ENCODE measurements at places on chromosomes 1 and 21.

DNA sequence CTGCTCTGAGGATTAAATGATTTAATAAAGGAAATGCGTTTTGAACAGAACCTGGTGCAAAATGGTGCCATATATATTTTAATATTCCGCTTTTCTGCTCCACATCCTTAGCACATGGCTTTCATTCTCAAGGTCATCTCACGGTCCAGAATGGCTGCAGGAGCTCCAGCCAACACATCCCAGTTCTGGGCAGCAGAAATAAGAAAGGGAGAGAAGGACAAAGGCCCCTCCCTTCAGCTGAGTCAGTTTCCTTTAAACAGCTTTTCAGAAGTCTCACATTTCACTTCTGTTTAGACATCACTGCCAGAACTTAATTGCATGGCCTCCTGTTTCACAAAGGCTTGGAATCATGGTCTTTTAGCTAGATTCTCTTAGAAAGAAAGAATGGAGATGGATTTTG is 75.2 kb upstream of the LRRN2 start:
- DNase-seq: no peak

DNA sequence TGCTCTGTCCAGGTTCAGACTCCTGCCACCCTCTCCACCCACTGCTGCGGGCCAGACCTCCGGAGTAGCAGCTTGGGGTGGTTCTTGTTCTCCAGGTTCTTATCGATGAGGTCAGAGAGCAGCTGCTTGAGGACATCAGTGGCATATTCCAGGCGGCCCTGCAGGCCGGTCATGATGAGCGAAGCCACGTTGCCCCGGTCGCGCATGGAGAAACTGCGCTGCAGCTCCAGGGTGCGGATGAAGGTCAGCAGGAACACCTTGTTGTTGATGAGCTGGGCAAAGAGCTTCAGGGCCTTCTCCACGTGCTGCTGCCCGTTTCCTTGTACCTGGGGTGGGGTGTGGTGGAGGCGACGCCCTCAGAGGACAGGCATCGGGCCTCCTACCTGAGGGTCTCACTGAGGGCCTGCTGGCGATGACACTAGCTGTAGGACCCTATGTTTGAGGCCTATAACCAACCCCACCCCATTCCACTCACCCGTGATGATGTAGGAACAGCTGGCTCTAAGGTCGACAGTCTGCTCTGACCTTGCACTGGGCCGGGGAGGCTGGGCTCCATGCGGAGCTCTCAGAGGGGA is 131.2 kb upstream of the CD34 start:
- DNase-seq: no peak

GRCh38 chr1:205988585-205988995 is 14.6 kb downstream of the RAB7B start:
- no peak for DNase-seq

GRCh38 chr1:94887603-94888171 is 39.2 kb downstream of the CNN3 start:
- DNase-seq: no peak

GRCh38 chr1:216670118-216670883 is 52.9 kb downstream of the ESRRG start:
- no peak for DNase-seq

DNA sequence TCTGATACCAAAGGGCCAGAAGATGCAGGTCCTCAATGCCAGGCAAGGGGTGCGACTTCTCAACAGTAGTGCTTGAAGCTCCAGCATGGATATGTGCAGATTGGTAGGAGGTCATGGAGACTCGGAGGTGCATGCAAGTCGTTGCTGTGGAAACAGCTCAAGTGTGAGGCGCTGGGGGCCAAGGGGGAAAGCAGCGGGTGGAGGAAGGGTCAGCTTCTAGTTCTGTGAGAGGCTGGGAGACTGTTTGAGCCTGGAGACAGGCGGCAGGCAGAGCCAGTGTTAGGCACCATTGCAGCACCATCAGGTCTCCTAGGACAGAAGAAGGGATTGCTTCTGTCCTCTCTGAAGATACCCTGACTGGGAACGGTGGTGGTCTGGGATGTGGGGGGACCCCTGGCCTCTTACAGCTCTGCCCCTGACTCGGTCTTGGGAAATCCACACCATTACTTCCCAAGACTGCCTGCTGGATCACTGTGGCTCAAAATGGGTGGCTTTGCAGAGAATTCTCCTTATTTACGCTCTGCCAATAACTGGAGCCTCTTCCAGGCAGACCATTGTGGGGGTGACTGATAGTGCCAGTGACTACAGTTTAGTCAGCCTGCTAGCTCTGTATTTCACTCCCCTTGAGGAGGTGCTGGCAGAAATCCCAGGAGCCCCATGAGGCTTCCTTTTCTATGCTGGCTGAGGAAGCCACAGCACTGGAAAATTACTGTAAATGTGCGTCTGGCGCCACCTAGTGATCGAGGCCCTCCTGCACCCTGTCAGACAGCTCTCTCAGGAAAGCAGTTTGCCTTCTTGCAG is 46.3 kb upstream of the VANGL1 start:
- DNase-seq: peak; percentile 9

- DNase-seq: peak; percentile 68
Observed at GRCh38 chr1:35369922-35370671, 101.6 kb downstream of the ZMYM4 start.

- DNase-seq: no peak
Observed at GRCh38 chr21:17602874-17603273, 9.8 kb downstream of the BTG3 start.

- DNase-seq: no peak
Observed at GRCh38 chr1:19455353-19455752, 30.0 kb downstream of the CAPZB start.

DNA sequence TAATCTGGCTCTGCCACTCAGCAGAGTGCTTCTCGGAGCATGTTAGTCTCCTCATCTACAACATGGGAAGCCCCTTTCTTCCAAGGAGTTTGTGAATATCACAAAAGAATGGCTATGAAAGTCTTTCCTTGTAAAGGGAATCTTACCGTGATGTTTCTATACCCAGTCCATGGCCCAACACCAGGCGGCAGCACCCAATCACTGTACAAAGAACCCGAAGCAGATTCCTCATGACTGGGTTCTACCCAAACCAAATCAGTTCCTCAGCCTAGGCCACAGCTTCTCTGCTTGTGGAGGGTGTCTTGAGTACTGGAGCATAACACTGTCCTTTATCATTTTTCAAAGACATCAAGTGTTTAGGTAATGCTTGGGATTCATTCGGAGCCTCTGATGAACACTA is 16.6 kb upstream of the SLFNL1 start:
- DNase-seq: no peak

DNA sequence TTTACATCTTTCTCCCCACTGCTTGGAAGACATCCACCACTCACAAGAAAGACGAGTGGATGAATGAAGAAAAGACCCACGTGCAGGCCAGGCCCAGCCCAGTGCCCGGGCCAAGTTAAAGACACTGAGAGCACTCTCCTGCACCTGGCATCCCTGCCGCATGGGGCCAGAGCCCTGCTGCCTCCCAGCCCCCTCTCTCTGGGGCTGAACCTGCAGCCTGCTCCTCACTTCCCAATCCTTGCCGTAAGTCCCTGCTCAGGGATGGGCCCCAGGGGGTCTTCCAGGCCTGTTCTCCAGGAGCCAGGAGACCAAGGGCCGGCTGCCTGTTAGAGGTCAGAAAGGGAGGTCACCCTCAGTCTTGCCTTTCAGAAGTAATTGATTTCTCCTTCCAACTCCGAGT is 168.5 kb upstream of the ZC3H12A start:
- DNase-seq: no peak

DNA sequence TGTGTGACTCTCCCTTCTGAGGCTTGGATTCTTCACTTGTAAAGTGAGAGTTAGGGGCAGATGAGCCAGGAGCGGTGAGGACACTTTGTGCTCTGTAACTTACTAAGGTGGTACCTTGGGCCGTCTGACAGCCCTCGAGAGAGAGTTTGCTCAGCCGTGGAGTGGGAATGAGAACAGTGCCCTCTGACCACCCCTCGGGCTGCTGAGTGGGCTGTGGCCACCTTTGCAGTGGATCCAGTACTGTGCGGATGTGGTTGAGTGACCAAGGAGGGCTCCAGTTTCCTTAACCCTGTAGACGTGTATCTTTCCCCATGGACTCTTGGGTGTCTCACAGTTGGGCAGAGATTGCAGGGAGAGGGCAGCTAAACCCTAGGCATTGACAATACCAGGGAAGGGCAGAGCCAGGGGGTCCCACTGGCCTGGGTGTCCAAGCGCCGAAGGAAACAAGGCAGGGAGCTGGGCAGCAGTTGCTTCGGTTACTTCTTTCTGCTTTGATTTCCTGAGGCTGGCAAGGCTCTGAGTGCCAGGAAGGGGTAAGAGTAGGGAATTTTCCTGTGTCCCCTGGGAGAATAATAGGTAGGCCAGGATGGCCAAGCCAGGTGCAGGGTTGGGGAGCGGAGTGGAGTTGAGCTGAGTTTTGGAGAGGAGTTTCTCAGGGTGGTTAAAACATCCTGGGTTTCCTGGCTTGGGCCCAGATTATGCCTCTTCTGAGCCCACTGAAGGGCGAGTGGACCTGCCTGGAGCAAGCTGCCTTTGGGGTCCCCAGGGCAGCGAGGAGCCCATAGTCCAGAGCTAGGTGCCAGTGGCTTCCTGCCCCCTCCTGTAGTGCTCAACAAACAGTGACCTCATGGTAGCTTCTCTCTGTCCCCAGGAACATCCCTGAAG is 27.6 kb downstream of the HMGCS2 start:
- DNase-seq: no peak

DNA sequence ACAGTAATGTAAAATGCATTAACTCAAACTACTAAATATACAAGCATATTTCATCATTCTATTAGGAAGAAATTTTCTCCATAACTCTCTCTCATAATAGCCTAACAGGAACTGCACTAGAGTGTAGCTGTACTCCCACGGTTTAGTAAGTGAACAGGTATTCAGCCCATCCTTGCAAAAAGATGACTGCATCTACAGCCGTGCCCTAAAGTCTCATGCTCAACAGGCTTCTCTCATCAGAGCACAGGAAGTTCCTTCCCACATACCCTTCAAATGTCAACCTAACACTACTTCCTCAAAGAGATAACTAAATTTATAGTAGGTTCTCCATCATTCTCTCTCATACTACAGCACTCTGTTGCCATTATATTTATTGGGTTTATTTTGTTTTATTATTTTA is 251.6 kb downstream of the AKT3 start:
- DNase-seq: no peak

- DNase-seq: no peak
Observed at GRCh38 chr1:240586006-240586405, 25.9 kb downstream of the GREM2 start.

- DNase-seq: no peak
Observed at GRCh38 chr1:55048453-55049270, 9.3 kb downstream of the PCSK9 start.

DNA sequence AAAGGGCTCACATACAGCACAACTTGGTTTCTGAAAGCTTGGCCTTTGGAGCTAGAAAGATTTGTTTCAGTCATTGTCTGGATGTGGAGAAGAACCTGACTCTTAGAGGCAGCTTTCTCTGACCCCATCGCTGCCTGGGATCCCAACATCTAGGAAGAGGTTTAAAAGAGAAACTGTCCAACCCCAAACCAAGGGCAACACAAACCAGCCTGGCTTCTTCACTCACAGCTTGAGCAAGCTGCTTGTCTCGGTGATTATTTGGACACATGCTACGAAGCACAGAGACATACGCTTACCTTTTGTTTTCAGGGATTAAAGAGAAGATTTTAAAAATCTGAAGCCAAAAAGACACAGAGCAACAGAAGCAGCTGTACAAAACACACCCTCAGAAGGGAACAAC is 109.8 kb downstream of the ETS2 start:
- DNase-seq: no peak

GRCh38 chr1:201750120-201750519 is 78.8 kb upstream of the IPO9 start:
- DNase-seq: no peak

GRCh38 chr1:154999571-155000410 is 2.8 kb upstream of the ZBTB7B start:
- peak; percentile 33 for DNase-seq

- DNase-seq: no peak
Observed at GRCh38 chr1:228838717-228839500, 103.6 kb downstream of the RHOU start.

DNA sequence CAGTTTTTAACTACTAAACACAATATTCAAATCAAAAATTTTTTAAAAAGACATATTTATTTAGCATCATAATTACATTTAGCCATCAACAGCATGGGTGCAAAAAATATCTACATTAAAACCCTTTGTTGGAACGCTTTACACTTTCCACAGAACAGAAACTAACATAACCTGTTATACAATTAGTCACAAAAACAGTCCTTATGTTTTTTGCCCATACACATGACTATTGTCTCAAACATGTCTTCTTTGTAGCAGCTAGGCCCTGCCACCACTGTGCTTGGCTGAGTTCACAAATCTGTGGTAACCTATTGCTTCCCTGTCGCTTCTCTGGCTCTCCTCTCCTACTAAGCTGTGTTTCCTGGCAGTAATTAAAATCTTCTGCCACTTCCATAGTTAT is 1350.0 kb upstream of the ADGRL2 start:
- no peak for DNase-seq

DNA sequence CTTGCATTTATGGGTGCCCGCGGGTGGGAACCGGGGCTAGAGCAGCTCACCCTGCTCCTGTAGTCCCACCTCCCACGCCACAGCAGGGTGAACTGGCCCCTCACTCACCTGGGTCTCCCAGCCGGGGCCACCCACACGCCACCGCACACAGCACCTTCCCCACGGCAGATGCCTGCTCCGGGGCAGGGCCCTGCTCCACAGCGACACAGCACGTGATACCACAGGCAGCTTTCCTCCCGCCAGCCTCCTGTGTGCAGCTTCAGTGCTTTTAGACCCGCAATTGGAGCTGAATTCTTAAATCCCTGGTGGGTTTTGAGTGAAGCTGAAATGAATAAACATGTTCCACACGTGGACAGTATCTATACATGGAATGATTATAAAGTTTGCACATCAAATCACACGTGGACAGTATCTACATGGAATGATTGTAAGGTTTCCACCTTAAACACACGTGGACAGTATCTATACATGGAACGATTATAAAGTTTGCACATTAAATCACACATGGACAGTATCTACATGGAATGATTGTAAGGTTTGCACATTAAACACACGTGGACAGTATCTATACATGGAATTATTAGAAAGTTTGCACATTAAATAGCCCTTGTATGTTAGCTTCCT is 93.1 kb upstream of the COL6A1 start:
- no peak for DNase-seq

GRCh38 chr1:6489383-6489765 is 2.1 kb downstream of the PLEKHG5 start:
- no peak for DNase-seq

Data from GF-D8 (cell line).